ENCODE measurements at places on chromosomes 5 and 9. TPM values are rescaled to one million over a fixed set of nuclear protein-coding genes. Genes with fewer than 3 reads are reported as not detected.

Gene ORM1
- total RNA-seq: not detected

Gene CCL27
- total RNA-seq: not detected

Gene LAMC3
- under 0.01 TPM for total RNA-seq

Gene GHR
- total RNA-seq: 2.8 TPM

Gene C9orf153
- 0.56 TPM for total RNA-seq

Gene MCC
- total RNA-seq: 63.3 TPM

Gene LCN2
- total RNA-seq: not detected

Gene KIF20A
- total RNA-seq: 86.5 TPM

Gene FLT4
- total RNA-seq: 0.58 TPM

Gene KCNN2
- not detected for total RNA-seq

Gene DOCK2
- 3.4 TPM for total RNA-seq

Gene GTF3C5
- 31.3 TPM for total RNA-seq

Gene FGF18
- not detected for total RNA-seq

Gene PCDHGB7
- total RNA-seq: 4.5 TPM

Gene ENHO
- not detected for total RNA-seq

Gene PHYKPL
- total RNA-seq: 47.9 TPM

Gene SCGB3A2
- total RNA-seq: not detected

Gene CARD9
- 4.6 TPM for total RNA-seq

Gene DIPK1B
- 12.1 TPM for total RNA-seq

Gene GDA
- total RNA-seq: not detected

Gene RNF20
- total RNA-seq: 31.9 TPM

Gene GARIN3
- total RNA-seq: not detected

Gene CD14
- 3.3 TPM for total RNA-seq

Gene SV2C
- total RNA-seq: under 0.01 TPM

Gene FREM1
- not detected for total RNA-seq

Gene SPRY4
- total RNA-seq: 8.7 TPM

Gene POU5F2
- total RNA-seq: 0.85 TPM

Gene CDX1
- total RNA-seq: 0.38 TPM

Gene TSSK1B
- total RNA-seq: under 0.01 TPM

Gene PTBP3
- 22.6 TPM for total RNA-seq

Gene TUT7
- total RNA-seq: 42.3 TPM
